ENCODE measurements at places on chromosomes 12 and 14.

GRCh38 chr12:109482894-109483293 lies 5.5 kb downstream of the UBE3B start:
- no peak for DNase-seq

- no peak for DNase-seq
Measured at GRCh38 chr12:121184425-121184824, 25.5 kb upstream of the P2RX4 start.

DNA sequence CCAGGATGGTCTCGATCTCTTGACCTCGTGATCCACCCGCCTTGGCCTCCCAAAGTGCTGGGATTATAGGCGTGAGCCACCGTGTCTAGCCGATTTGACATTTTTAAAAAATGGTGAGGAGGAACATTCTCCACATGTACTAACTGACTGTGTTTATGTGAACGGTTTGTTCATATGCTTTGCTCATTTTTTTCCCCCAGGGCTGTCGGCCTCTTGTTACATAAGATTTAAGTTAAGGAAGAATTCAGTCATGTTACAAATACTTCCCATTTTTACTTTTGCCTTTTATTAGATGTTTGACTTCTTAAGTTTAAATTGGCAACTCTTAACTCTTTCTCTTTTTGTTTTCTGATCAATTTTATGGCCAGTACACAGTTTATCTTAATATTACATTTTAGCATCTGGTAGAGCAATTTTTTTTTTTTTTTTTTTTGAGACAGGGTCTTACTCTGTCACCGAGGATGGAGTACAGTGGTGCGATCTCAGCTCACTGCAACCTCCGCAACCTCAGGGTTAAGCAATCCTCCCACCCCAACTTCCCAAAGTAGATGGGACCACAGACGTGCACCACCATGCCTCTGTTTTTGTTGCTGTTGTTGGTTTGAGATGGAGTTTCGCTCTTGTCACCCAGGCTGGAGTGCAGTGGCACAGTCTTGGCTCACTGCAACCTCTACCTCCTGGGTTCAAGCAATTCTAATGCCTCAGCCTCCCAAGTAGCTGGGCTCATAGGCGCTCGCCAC lies 9.6 kb downstream of the GNS start:
- DNase-seq, result no peak

GRCh38 chr12:94145191-94145983 lies 3.0 kb upstream of the PLXNC1 start:
- no peak for DNase-seq

DNA sequence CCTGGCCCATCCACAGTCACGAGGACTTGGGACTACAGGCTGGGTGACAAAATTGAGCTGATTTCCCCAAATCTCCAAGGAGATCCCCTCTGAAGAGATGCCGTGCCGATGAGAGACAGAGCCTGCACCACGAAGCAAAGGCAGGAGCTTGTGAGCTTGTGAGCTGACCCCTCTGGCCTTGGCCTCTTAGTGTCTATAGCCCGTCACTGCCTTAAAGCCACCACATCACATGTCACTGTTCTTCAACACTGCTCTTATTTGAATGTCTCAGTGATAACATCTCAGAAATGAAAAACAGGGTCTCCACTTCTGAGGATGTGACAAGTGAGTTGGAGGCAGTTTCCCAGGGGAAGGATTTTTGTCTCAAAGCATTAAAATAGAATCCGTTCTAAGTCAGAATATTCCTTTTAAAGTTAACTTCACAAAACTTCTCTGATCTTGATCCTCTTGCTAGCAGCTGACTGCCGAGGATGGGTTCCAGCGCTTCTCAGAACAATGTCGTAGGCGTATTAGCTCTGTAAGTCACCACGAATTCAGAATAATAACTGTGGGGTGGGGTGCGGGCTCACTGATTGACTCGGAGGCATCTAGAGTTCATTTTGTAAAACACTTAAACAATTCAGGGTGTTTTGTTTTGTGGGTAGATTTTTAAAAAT lies 37.5 kb downstream of the CHST11 start:
- peak; percentile 42 for DNase-seq

GRCh38 chr14:52442166-52442565 lies 110.1 kb downstream of the TXNDC16 start:
- no peak for DNase-seq

- no peak for DNase-seq
Measured at GRCh38 chr12:58384196-58384595, 442.8 kb downstream of the ATP23 start.

- DNase-seq, result no peak
Measured at GRCh38 chr12:110246636-110247339, 34.3 kb upstream of the ATP2A2 start.

DNA sequence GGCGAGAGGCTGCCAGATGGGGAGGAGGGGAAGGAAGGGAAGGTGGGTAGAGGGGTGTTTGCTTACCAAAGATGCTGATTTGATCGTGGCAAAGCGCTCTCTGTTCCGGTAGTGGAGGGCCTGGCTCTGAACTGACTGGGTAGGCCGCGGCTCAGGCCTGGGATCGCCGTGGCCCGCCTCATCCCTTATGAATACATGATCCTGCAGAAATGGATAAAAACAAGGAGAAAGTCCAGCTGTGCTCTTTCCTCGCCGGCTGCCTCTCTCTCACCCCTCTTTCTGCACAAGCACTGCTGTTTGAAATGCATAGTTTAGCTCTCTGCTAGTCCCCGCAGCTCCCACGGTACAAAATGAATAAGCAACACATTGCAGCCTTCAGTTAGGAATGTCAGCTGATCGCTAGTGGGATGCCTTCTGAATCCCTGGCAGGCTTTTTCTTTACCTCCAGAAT lies 53.8 kb downstream of the PEBP1 start:
- no peak for DNase-seq

GRCh38 chr12:64325055-64325454 lies 65.5 kb downstream of the C12orf56 start:
- no peak for DNase-seq

GRCh38 chr14:104239861-104240301 lies 101.5 kb downstream of the KIF26A start:
- no peak for DNase-seq

GRCh38 chr14:93137864-93138263 lies 22.1 kb upstream of the ITPK1 start:
- no peak for DNase-seq

DNA sequence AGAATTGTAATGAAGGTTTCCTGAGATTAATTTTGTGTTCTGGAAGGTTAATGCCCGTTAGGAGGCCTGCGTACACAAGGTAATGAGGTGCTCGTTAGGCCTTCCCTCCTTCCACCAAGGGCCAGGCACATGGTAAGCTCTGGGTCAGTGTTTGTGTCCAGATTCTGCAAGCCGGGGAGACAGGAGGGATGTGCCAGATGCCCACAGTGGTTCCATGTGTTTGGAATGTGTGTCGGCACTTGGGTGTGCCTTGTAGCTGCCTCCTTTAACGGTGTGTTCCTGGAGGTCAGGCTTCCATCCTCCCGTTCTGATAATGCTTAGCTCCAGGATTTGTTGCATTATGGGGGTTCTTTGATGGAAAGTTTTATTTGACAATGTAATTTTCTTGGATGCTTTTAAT lies 5.7 kb downstream of the TRAF3 start:
- DNase-seq, result no peak

DNA sequence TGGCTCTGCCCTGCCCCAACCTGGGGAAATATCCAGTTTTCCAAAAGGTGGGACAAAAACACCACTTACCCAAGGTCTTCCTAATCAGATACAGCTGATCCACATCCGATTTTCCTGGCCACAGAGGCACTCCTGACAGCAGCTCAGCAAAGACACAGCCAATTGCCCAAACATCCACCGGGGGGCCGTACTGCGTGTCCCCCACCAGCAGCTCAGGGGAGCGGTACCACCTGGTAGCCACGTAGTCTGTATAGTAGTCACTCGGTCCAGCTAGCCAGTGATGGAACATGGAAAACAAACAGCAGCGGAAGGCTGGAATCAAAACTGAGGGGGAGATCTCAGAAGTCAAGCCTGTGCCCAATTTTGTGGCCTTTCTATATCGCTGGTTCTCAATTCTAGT lies 28.8 kb downstream of the DMAC2L start:
- no peak for DNase-seq

DNA sequence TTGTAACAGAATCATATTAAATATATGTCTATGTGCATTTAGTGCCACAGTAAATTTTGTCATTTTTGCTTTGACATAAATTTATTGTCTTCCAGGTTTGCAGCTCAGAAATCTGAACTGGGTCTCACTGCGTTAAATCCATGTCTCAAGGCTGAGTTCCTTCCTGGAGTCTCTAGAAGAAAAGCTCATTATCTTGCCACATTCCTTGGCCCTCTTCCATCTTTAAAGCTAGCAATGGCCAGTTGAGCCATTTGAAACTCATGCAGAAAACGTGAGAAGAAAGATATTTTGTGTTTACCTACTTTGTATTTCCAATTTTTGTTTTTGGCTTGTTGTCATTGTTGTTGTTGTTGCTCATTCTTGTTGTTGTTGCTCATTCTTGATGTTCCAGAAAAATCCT lies 10.7 kb downstream of the PRH1 start:
- DNase-seq, result no peak

DNA sequence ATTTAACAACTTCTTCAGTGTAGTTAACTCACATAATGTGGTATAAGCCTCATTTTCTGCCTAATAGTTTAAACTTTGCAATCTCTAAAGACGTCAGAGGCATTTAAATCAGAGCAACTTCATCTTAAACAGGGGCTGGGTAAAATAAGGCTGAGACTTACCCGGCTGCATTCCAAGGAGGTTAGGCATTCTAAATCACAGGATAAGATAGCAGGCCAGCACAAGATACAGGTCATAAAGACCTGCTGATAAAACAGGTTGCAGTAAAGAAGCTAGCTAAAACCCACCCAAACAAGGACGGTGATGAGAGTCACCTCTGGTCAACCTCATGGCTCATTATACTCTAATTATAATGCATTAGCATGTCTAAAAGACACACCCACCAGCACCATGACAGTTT lies 115.6 kb upstream of the PKP2 start:
- DNase-seq, result no peak

DNA sequence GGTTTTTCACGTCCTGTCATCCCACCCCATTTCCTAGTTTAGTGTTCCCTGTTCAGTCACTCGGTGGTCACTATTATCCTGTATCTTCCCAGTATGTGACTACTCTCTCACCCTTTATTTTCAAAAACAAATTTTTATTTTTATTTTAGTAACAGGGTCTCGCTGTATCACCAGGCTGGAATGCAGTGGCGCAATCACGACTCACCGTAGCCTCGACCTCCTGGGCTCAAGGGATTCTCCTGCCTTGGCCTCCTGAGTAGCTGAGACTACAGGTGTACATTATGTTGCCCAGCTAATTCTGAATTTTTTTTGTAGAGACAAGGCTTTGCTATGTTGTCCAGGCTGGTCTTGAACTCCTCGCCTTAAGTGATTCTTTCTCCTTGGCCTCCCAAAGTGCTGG lies 20.1 kb upstream of the PRICKLE1 start:
- DNase-seq, result no peak

GRCh38 chr14:71855399-71856036 lies 76.7 kb upstream of the RGS6 start:
- DNase-seq, result peak; percentile 19

DNA sequence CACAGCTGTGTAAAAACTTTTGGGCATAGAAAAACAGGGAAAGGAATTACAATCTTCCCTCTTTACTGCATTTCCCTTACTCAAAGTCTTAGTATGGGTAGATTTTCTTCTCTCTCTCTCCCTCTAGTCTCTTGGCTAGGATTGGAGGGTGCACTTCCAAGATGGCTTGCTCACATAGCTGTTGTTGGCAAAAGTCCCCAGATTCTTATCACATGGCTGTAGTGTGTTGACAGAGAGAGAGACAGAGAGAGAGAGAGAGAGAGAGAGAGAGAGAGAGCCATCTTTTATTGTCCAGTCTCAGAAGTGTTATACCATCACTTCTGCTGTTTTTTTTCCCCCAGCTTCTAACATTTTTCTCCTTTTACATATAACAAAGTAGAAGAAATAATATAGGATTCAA lies 6.3 kb upstream of the OR4E2 start:
- no peak for DNase-seq

DNA sequence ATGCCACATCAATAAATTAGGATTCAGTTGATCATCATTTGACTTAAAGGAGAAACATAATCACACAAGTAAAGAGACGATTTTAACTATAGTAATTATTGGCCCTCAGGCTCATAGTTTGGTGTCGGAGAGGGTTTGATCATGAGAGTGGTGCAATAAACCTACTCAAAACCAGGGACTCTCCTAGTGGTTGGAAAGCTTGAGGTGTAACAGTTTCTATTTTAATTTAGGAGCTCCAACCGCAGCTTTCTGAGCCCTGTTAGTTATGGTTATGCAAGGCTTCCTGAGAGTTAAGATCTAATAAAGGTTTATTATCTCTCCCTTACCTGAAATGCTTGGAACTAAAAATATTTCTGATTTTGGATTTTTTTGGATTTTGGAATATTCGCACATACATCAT lies 36.4 kb downstream of the TMTC2 start:
- DNase-seq, result no peak

DNA sequence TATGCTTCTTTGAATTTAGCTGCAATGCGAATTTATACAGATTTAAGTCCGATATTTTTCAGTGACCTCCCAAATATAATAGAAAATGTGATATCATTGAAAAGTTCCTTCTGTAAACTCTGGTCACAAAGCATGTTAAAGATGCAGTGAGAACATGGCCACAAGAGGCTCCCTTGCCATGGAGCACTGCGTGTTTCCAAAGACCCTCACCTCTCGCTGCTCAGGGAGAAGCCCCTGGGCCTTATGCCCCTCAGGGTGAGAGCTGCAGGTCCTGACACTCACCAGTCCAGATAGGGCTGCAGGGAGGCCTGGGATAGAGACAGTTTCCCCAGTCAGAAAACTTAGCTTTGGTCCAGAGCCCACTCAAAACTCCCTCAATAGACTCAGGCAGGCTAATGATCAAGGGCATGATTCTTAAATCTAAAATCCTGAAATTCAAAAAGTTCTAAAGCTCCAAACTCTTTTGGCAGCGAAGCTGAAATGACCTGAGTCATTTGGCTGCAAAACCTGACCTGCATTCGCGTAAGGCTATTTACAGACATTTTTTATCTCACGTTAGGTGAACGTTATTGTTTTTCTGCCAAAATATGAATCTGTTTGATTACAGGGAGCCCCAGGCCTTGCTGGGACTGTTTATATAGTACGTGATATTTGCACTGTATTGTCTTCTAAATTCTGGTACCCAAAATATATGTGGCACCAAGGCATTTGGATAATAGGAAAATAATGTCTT lies 67.8 kb downstream of the CAPZA3 start:
- no peak for DNase-seq

DNA sequence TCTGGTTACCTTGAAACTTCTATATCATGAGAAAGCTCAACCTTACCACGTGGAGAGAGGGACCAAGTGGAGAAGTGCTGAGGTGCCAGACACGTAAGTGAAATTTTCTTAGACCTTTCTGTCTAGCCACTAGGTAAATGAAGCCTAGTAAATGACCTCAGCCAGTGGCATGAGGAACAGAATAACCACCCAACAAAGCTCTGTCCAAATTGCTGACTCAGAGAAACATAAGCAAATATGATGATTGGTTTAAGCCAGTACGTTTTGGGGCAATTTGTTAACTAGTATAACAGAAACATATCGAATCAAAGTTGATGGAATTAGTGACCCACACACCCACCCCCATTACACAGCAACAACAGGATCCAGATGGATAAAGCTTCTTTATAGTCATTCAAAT lies 75.2 kb upstream of the MAX start:
- no peak for DNase-seq
